PC-9 (cell line): ENCODE measurements at places on chromosomes 6 and 20. TPM values are rescaled to one million over a fixed set of nuclear protein-coding genes. Genes with fewer than 3 reads are reported as not detected.

The HMGN3 gene
- 52.2 and 62.3 TPM in 2 replicates for total RNA-seq

The SLC25A27 gene
- 25.0 and 27.1 TPM in 2 replicates for total RNA-seq

The PLG gene
- not detected in 2 replicates for total RNA-seq

The CGA gene
- total RNA-seq: not detected in 2 replicates

The HUS1B gene
- 0.94 and 1.2 TPM in 2 replicates for total RNA-seq

The SLC22A7 gene
- not detected in 2 replicates for total RNA-seq

The C20orf144 gene
- total RNA-seq: 0.18 and 0.20 TPM in 2 replicates

The PRL gene
- total RNA-seq: not detected in 2 replicates

The ADGRF4 gene
- 4.5 and 5.2 TPM in 2 replicates for total RNA-seq

The EBF4 gene
- total RNA-seq: 4.9 and 5.1 TPM in 2 replicates
